ENCODE measurements at places on chromosomes 7 and 10. TPM values are rescaled to one million over a fixed set of nuclear protein-coding genes. Genes with fewer than 3 reads are reported as not detected.

Gene HMX2
- total RNA-seq = 0.58 TPM

Gene FAM237B
- not detected for total RNA-seq

Gene ATG9B
- 2.2 TPM for total RNA-seq

Gene SRRM3
- total RNA-seq = 0.47 TPM

Gene PTPN20
- not detected for total RNA-seq

Gene SH2D4B
- 0.13 TPM for total RNA-seq

Gene OR2A1
- not detected for total RNA-seq

Gene VOPP1
- 45.8 TPM for total RNA-seq

- H3K27ac ChIP-seq = no peak overlapping the region
- H3K4me3 ChIP-seq = no peak overlapping the region
- DNase-seq = no peak
- H3K36me3 ChIP-seq = no peaks in the 10 kb centered on the region
- H3K27me3 ChIP-seq = peaks cover 18% of the 10 kb centered on the region
- peaks cover 4% of the 10 kb centered on the region for H3K4me1 ChIP-seq
Observed at GRCh38 chr10:47255033-47255813, 44.8 kb upstream of the GDF10 start.

DNA sequence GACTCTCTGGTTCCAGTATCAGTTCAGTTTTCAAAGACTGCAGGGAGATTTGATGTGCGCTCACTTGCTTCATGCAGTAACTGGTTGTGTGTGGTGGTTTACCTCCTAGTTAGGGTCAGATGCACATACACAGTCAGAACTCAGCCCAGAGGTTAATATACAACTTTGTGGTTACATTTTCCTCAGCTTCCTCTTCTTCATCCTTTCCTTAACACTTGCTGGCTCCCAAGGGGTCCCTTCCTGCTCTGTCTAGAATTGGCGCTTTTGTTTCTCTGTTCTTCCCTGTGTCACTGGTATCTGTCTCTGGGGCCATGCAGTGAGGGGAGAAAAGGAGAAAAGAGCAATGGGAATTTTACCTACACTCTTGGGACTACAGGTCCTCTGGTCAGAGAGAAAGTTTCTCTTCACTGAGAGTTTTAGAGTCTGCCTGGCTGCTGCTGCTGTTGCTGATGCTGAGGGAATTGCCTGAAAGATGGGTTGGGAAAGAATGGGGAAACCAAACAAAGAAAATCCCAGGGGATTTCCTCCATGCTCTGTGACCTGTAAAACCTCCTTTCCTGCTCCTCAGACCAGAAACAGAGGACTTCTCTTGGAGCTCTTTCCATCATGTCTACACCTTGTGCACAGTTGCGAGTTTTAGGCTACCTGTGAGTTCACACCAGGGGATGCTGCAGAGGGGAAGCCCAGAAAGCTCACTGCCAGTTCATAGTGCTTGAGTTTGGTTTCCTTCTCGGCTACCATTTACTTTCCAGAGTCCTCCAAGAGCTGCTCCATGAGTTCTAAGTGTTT is 74.6 kb downstream of the WDFY4 start:
- H3K27ac ChIP-seq = no peak overlapping the region
- no peaks in the 10 kb centered on the region for H3K4me1 ChIP-seq
- no peak for DNase-seq
- H3K4me3 ChIP-seq = no peak overlapping the region
- no peaks in the 10 kb centered on the region for H3K36me3 ChIP-seq

GRCh38 chr10:78728176-78728575 is 340.6 kb upstream of the ZMIZ1 start:
- no peak overlapping the region for H3K4me3 ChIP-seq
- no peaks in the 10 kb centered on the region for H3K36me3 ChIP-seq
- H3K27me3 ChIP-seq = peaks cover 9% of the 10 kb centered on the region
- no peak for DNase-seq
- H3K4me1 ChIP-seq = no peaks in the 10 kb centered on the region

DNA sequence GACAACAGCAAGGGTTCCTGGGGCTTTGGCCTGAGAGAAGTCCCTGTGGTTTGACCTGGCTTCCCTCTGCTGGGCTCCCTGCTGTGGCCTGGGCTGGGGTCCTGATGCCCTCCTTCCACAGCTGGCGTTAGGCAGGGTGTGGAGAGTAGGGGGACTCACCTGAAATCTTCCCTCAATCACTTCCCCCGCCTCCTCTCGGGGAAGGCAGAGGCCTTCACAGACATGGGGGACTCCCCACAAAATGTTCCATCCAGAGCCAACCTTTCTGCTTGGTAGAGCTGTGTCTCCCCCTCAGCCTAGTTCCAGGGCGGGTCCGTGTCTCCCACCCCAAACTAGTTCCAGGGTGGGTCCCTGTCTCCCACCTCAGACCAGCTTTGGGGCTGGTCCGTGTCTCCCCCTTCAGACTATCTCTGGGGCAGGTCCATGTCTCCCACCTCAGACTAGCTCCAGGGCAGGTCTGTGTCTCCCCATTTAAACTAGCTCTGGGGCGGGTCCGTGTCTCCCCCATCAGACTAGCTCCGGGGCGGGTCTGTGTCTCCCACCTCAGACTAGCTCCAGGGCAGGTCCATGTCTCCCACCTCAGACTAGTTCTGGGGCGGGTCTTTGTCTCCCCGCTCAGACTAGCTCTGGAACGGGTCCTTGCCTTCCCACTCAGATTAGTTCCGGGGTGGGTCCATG is 2.2 kb downstream of the PVRIG start:
- H3K27me3 ChIP-seq = no peaks in the 10 kb centered on the region
- peaks cover 12% of the 10 kb centered on the region for H3K4me1 ChIP-seq

DNA sequence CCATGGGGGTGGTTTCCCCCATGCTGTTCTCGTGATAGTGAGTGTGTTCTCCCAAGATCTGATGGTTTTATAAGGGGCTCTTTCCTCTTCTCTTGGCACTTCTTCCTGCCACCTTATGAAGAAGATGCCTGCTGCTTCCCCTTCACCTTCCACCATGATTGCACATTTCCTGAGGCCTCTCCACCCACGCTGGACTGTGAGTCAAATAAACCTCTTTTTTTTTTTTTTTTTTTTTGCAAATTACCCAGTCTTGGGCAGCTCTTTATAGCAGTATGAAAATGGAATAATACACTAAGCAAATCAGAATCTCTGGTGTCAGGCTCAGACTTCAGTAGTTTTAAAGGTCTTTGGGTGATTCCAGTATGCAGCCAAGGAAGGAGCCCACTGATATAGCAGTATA is 28.2 kb downstream of the TAS2R41 start:
- DNase-seq = no peak
- no peaks in the 10 kb centered on the region for H3K27me3 ChIP-seq
- no peak overlapping the region for H3K27ac ChIP-seq
- H3K4me3 ChIP-seq = no peak overlapping the region
- H3K4me1 ChIP-seq = peaks cover 7% of the 10 kb centered on the region

GRCh38 chr10:5723692-5724091 is 39.1 kb downstream of the TASOR2 start:
- H3K36me3 ChIP-seq = peaks cover 61% of the 10 kb centered on the region
- no peaks in the 10 kb centered on the region for H3K4me1 ChIP-seq
- H3K4me3 ChIP-seq = no peak overlapping the region
- DNase-seq = no peak

DNA sequence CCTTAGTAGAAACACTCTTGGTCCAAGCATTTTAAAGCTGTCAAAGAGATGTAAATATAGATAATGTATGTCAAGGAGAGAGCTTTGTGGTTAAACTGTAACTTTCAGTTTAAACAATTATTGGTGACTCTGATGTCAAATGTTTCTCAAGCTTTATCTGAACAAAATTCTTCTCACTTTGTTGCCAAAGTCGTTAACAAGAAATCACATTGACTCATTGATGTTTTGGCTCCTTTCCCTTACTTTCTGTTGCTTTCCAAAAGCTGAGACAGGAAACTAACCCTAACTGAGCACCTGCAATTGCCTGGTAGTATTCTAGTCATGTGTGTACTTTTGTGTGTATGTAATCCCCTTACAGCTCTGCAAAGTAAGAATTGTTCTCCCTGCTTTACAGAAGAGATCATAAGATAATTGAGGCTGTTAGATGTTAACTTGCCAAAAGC is 108.5 kb downstream of the CFTR start:
- H3K4me1 ChIP-seq = no peaks in the 10 kb centered on the region
- H3K36me3 ChIP-seq = no peaks in the 10 kb centered on the region
- no peak overlapping the region for H3K4me3 ChIP-seq
- DNase-seq = no peak
- no peak overlapping the region for H3K27ac ChIP-seq
- no peaks in the 10 kb centered on the region for H3K27me3 ChIP-seq

DNA sequence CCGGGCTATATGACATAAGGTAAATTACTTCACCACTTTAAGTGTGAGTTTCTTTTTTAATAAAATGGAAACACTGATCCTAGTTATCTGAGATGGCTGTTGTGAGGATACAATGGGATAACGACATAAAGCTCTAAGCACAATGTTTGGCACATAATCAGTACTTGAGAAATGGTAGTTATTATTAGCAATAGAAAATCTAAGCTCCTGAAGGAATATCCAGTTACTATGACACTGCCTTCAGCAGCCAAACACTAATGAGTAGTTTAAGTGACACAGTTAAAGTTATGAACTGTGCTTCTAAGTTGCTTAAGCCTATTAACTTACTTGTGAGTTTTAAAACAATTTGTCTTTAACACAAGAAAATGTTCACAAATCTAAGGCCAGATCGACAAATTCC is 96.8 kb downstream of the ELAPOR2 start:
- no peak for DNase-seq
- no peaks in the 10 kb centered on the region for H3K27me3 ChIP-seq
- H3K36me3 ChIP-seq = no peaks in the 10 kb centered on the region

DNA sequence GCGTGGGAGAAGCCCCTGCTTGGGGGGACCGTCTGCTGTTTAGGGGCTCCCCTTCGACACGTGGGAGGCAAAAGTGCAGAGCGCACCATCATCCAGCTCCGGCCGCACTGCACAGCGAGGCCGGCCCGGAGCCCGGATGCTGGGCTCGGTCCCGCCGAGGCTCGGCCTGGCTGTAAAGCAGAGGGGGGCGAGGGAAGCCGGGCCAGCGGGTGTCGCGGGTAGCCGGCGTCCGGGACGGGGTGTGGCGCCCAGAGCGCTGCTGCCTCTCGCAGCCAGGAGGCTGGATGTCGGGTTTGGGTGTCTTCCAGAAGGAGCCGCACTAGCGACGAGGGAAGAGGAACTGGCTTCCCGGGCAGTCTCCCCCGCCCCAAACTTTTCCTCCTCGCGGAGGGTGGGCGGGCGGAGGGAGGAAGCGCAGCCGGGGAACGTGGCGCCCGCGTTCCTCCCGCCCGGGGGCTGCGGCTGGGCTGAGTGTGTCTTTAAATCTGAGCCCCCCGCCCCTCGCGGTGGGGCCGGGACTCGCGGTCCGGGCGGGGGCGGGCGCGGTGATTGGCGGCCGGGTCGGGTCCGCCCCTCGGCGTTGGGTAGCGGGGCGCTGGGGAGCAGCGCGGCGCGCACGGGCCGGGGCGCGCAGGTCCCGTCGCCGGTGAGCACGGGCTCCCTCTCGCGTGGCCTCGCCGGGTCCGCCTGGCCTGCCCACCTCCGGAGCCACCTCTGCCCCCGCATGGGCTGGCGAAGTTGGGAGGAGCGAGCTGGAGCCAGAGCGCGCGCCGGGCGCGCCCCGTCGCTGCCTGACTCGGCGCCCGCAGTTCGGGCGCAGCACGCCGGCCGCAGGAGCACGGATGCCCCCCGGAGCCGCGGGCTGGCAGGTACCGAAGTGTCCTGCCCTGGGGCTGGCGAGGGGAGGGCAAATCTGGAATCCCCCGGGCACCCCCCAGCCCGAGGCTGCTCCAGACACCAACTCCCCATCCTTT is at the start of gene PALD1:
PALD1 (plus strand) TSS at position 577 of the 974 bp plus-strand sequence. CDS start 47,185 bp downstream, outside the sequence.
- peak; percentile 86 for DNase-seq
- H3K4me3 ChIP-seq = peak within 1 kb of the TSS; percentile 31
- no peaks in the 10 kb centered on the region for H3K36me3 ChIP-seq
- H3K27me3 ChIP-seq = peaks cover 68% of the 10 kb centered on the region

DNA sequence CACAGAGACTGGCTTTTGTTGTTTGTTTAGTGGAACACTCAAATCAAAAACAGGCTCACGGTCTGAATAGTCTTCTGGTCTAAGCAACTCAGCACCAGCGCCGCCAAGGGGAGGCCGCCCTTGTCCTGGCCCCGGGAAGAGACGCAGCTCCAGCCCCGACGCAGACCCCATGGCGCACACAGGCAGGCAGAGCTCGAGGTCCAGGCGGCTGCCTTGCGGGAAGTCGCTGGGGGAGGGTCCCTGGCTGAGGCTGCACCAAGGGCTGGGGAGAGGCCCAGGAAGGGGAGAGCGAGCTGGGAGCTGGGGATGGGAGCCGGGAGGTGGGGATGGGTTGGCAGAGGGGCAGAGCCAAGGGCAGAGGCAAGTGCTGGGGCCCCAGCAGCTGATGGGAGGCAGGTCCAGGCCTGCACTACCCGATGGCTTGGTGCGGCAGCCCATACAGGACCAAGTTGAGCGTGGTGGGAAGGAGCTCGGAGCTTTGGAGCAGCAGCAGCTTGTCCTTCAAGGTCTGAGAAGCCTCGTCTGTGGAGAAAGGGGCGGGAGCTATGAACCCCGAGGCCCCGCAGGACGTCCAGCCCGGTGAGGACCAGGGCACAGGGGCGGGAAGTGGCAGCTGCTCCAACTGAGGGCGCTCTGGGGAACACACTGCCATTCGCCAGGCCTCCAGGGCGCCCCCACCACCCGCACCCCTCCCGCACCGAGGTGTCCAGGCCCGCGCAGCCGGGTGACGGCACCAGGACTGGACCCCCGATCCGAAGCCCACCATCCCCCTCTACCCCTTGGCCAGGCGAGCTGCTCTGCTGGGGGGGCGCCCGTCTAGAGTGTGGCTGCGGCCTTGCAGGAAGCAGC is 22.7 kb upstream of the NKX6-2 start:
- H3K4me1 ChIP-seq = no peaks in the 10 kb centered on the region
- no peak overlapping the region for H3K4me3 ChIP-seq
- H3K27ac ChIP-seq = no peak overlapping the region
- no peaks in the 10 kb centered on the region for H3K27me3 ChIP-seq
- DNase-seq = no peak
- no peaks in the 10 kb centered on the region for H3K36me3 ChIP-seq

DNA sequence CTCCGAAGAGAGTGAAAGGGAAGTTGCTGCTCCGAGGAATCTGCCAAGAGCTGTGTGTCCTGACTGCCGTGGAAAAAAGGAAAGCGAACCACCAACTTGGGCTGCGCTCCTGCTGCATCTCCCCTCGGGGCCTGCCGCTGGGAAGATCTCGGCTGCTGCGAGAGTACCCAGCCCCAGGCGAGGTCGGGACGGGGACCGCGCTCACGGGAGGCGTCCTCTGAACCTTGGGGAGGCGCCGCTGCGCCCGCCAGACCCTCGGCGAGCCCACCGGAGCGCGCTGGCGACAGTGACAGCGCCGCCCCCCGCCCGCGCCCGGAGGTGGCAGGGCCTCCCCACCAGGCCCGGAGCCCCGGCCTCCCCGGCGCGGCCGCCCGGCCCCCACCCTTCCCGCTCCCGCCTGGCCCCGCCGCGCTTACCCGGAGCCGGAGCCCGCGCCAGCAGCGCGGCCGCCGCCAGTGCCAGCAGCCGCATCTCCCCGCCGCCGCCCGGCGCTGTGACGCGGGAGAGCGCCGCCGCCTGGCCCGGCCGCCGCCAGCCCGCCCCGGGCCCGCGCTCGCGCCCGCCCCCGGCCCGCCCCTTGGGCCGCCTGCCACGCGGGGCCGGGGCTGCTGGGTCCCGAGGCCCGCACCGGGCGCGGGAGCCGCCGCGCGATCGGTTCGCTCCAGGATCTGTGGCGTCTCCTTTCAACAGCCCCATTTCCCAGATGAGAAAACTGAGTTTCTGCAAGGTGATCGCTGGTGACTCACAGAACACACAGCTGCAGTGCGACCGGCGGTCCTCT is at the start of gene VSTM4:
VSTM4 (minus strand) TSS at position 508 of the 781 bp plus-strand sequence; CDS start at position 471, 37 bp downstream.
- peak within 1 kb of the TSS; percentile 44 for H3K27ac ChIP-seq
- peak within 1 kb of the TSS; percentile 58 for H3K4me3 ChIP-seq
- H3K4me1 ChIP-seq = peaks cover 12% of the 10 kb centered on the region
- H3K36me3 ChIP-seq = no peaks in the 10 kb centered on the region
- H3K27me3 ChIP-seq = no peaks in the 10 kb centered on the region
- DNase-seq = peak; percentile 87

All from K562 (cell line).